ENCODE measurements at places on chromosomes 7 and 10.

GRCh38 chr7:43869867-43870240 lies 537 bp upstream of the MRPS24 start:
- no peak for DNase-seq

GRCh38 chr7:67696878-67697277 lies 700.2 kb downstream of the TYW1 start:
- no peak for DNase-seq

DNA sequence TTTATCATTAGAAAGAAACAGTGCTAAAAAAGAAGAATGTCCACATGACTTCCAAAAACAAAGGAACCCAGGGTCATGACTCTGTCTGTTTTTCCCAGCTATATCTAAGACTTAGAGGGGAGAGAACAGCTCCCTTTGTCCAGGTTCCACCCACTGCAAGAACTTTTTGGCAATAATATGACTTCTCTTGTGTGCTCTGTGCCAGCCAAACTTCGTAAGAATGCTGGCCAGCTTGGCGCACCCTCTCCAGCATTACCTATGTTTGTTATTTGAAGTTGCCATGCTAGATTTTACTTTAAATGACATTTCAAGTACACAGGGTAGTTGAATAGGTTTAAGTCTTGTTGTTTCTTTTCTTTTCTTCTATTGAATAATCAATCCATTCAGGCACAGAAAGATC lies 371.4 kb downstream of the KCNMA1 start:
- no peak for DNase-seq

- DNase-seq, result no peak
Measured at GRCh38 chr7:154783281-154783909, 219.5 kb downstream of the PAXIP1 start.

- no peak for DNase-seq
Measured at GRCh38 chr10:72416661-72417060, 61.9 kb upstream of the DNAJB12 start.

DNA sequence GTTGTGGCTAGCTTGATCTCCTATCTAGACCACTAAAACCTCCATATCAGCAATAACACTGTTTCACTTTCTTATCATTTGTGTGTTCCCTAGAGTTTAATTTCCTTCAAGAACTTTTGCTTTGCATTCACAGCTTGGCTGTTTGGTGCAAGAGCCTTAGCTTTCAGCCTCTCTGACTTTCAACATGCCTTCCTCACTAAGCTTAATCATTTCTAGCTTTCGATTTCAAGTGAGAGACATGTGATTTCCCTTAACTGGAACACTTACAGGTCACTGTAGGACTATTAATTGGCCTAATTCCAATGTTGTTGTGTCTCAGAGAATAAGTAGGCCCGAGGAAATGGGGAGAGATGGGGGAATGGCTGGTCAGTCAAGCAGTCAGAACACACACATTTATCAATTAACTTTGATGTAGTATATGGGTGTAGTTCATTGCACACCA lies 10.6 kb upstream of the BPGM start:
- no peak for DNase-seq

- no peak for DNase-seq
Measured at GRCh38 chr10:98921316-98921715, 314.3 kb downstream of the HPSE2 start.
